ENCODE measurements at places on chromosomes 1 and 21. TPM values are rescaled to one million over a fixed set of nuclear protein-coding genes. Genes with fewer than 3 reads are reported as not detected.

The PLXNA2 gene
- total RNA-seq = 5.5 TPM

The PTAFR gene
- 0.34 TPM for total RNA-seq

The KIF21B gene
- 3.3 TPM for total RNA-seq

The IPO9 gene
- total RNA-seq = 19.0 TPM

The LCE1C gene
- total RNA-seq = not detected

The CD48 gene
- total RNA-seq = not detected

The POGK gene
- total RNA-seq = 17.3 TPM

The TMEM39B gene
- 4.9 TPM for total RNA-seq

The PALMD gene
- not detected for total RNA-seq

The MANEAL gene
- total RNA-seq = 0.30 TPM

The SHISAL2A gene
- not detected for total RNA-seq

The BNIPL gene
- total RNA-seq = 0.17 TPM

The CDK18 gene
- 0.15 TPM for total RNA-seq

The PTTG1IP gene
- total RNA-seq = 191 TPM

The LRRC3 gene
- 1.3 TPM for total RNA-seq

The GJA9 gene
- not detected for total RNA-seq

The KCNA2 gene
- total RNA-seq = not detected

The TENT5C gene
- 0.17 TPM for total RNA-seq

Measured in bronchus fibroblast of lung (primary cell).